ENCODE measurements at places on chromosomes 3 and 15.

GRCh38 chr3:100214574-100214964, 46.2 kb upstream of the TBC1D23 start:
- no peak for DNase-seq

GRCh38 chr3:188264226-188265207, 110.6 kb downstream of the LPP start:
- DNase-seq: no peak

DNA sequence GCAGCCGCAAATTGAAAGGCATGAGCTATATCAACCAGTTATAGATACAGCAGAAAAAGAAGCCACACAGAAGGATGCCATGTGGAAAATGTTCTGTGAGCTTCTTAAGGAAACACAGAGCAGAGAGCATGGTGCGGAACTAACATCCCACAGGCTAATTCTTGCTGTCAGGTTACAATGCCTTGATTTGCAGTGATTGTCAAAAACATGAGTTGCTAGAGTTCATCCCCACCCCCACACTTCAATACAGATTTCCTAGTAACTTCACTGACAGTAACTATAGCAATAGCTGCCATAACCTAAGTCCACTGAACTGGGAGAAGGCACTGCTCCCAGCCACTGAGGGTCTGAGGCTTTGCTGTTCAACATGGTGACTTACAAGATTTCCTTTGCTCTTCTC, 821.6 kb downstream of the SQOR start:
- no peak for DNase-seq

DNA sequence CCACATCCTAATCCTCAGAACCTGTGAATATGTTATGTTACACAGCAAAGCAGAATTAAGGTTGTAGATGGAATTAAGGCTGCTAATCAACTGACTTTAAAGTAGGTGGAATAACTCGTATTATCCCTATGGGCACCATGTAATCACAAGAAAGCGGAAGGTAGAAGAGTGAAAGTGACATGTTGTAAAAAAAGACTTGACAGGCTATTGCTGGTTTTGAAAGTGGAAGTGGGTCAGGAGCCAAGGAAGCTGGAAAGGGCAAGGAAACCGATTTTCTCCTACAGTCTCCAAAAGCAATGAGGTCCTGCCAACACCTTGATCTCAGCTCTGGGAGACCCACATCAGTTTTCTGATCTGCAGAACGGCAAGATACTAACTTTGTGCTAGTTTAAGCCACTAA, 6.6 kb downstream of the TP63 start:
- DNase-seq: no peak

DNA sequence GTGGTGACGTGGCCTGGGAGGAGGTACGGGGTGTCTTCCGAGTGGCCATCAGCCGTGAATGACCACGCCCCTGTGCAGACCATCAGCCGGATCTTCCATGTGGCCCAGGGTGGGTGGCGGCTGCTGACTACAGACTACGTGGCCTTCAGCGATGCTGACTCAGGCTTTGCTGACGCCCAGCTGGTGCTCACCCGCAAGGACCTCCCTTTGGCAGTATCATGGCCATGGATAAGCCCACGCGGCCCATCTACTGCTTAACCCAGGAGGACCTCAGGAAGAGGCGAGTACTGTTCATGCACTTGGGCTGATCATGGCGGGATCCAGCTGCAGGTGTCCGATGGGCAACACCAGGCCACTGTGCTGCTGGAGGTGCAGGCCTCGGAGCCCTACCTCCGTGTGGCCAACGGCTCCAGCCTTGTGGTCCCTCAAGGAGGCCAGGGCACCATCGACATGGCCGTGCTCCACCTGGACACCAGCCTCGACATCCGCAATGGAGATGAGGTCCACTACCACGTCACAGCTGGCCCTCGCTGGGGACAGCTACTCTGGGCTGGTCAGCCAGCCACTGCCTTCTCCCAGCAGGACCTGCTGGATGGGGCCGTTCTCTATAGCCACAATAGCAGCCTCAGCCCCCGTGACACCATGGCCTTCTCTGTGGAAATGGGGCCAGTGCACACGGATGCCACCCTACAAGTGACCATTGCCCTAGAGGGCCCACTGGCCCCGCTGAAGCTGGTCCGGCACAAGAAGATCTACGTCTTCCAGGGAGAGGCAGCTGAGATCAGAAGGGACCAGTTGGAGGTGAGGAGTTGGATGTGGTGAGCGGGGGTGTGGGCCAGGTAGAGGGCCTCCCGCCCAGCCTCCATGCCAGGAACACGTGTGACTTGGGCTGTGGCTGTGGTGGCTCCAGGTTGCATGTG, 178.4 kb downstream of the TBC1D2B start:
- no peak for DNase-seq

DNA sequence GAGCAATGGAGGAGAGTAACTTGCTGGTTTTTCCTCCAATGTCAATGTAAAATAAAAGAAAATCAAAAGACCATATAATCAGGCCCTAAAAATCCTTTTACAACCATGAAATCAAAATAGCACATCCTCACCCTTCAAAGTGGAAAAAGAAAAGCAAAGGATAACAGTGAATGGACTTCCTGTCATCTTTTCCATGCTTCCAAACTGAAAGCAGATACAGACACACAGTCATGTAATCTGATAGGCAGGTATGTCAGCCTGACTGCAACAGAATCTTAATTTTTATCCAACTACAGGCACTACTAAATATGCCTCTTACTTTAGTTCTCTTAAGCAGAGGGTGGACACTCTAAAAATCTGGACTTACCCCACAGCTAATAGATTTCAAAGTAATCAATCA, 27.8 kb upstream of the IGDCC4 start:
- DNase-seq: no peak

DNA sequence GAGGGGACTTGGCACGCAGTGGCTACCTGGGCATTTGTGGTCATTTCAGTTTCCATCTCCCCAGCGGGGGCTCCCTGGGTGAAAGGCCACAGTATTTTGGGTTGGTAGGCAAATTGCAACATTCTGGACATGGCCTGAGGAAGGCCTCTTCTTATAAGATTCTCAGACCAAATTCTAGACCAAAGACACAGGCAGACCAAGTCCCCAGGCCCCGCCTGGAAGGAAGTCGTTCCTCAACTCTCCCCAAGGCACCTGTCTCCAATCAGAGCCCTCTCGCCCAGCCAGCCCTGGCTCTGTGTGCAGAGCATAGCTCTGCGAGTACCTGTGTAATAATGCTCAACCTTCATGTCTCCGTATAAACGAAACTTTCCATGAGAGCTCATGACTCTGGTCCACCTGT, 53.1 kb downstream of the GRIP2 start:
- DNase-seq: no peak

- DNase-seq: no peak
These were observed 84.8 kb upstream of the LINGO1 start for GRCh38 chr15:77717333-77717990.

DNA sequence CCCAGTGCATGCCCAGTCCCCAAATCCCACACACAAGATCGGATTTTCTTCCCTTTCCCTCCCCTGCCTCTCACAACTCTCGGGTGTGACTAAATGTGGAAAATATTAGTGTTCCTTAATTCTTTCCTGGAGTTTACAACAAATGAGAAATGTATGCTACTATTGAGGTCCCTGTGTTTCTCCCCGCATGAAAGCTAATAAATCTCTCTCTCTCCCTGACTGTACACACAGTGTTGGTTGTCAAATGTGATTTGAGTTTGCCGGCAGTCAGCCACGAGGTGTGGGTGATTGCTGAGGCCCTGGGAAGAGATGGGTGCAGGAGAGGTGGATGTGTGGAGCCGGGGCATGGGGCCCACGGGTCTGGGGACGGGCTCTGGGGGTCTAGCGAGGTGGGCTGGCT, 161.4 kb upstream of the IQSEC1 start:
- DNase-seq: no peak

- no peak for DNase-seq
These were observed 127.2 kb upstream of the IL12A start for GRCh38 chr3:159861369-159861987.

GRCh38 chr15:43268111-43269105, 1.7 kb upstream of the TGM5 start:
- DNase-seq: no peak

- no peak for DNase-seq
These were observed 151.6 kb downstream of the TMCO5A start for GRCh38 chr15:38085931-38086568.

DNA sequence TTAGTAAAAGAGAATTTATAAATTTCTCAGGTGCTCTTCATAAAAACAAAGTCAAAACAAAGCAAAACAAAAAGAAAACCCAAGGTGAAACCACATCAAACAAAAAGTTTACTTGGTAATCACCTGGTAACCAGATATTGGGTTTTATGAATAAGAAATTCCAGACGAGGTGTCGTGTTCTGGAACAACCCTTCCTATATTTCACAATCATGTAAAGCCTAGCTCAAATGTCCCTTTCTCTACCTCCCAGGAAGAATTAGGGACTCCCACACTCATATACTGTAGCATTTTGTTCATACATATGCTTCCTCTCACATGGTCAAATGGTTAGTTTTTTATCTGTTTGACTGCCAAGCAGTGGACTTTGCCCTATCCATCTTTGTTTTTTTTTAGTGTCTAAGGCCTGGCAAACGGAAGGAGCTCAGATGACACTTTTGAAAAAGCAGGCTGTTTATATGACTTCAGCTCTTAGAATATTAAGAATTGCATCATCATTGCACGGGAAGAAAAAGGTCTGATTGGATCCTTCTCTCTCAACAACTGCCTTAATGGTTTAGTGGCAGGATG, 326.7 kb upstream of the TBL1XR1 start:
- no peak for DNase-seq

- DNase-seq: no peak
These were observed 32.1 kb downstream of the GRK7 start for GRCh38 chr3:141795276-141795675.

GRCh38 chr15:62412686-62413085, 247.6 kb upstream of the C2CD4B start:
- DNase-seq: peak; percentile 14

DNA sequence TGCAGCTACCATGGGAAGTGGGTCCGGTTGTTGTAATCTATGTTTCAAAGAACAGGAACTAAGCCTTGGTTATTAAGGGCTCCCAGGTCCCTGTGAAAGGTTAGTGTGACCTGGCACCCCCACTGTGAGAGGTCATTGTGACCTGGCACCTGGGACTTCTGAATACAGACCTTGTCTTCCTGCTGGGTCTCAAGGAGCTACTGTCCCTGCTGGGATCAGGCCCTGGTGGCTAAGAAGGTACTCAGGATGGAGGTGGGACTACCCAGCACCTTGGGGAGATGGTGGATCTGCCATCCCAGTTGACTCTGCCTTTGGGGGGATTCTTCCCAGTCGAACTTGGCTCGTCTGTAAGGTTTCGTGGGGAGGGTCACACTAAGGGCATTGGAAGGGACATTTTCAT, 10.3 kb upstream of the SLCO2A1 start:
- no peak for DNase-seq

DNA sequence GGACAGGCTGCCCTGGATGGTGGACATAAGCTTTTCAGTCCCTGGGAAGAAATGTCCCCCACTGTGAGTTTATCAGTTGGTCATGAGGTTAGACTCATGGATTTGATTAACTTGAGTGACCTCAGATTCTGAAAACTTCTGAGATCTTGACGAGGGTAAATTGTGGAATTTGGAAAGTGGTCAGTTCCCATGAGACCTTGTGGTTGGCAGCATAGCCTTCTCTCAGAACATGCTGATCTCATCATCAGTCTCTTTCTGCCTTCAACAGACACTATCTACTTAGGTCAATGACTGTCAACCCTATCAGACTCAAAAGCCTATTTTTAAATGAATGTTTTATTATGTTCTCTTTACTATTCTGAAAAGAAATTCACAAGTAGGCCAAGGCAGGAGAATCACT, 45.6 kb upstream of the NDUFB4 start:
- DNase-seq: no peak

- DNase-seq: no peak
These were observed 12.8 kb downstream of the GCSAM start for GRCh38 chr3:112119962-112120836.

DNA sequence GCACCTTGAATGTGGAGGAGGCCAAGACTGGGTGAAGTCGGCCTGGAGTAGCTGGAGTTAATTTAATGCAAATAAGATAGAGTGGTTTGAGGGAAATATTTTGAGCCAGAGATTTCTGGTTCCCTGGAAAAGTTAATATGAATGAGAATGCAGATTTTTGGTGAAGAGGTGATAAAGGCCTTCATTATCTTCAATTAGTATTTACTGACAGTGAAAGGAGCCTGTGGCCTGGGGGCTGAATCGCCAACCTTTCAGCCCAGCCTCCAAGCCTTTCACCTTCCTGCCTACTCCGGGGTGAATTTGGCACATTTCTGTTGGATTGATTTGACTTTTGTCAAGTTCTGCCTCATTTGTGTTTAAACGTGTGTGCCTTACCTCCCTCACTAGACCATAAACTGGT, 147.8 kb downstream of the SOX2 start:
- no peak for DNase-seq

GRCh38 chr15:52054381-52054780, 35.4 kb downstream of the MAPK6 start:
- DNase-seq: no peak

GRCh38 chr3:72022027-72022426, 237.1 kb upstream of the PROK2 start:
- no peak for DNase-seq

GRCh38 chr15:97992823-97993222, 32.3 kb downstream of the ARRDC4 start:
- DNase-seq: no peak

- DNase-seq: no peak
These were observed 17.7 kb downstream of the MYNN start for GRCh38 chr3:169790687-169791429.

GRCh38 chr15:64137226-64137833, 14.2 kb upstream of the SNX22 start:
- DNase-seq: no peak

DNA sequence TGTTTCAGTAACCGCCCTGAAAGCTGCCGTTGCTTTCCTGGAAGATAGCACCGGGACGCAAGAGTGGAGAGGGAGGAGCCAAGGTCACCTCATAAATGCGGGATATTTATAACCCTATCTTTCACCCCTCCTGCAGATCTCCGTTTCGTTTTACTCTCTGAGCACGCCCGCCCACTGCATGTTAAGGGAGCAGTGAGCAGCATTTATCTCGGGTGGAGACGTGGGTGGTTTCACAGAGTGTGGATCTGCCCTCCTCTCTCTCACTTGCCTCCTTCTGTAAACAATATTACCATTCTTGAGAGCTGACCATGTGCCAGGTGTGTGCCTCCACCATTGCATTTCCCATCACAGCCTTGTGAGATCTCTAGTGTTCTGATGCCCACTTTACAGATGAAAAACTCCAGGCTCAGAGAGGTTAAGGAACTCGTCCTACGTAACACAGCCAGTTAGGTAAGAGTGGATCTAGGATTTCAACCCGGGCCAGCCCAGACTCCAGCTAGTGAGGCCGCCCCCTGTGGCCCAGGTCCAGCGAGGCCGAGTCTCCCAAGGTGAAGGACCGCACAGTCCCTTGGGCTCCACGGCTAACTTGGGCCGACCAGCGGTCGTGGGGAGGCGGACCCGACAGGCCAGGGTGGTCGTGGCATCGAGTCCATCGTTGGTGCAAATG, 16.9 kb upstream of the SEMA4B start:
- DNase-seq: peak; percentile 49

DNA sequence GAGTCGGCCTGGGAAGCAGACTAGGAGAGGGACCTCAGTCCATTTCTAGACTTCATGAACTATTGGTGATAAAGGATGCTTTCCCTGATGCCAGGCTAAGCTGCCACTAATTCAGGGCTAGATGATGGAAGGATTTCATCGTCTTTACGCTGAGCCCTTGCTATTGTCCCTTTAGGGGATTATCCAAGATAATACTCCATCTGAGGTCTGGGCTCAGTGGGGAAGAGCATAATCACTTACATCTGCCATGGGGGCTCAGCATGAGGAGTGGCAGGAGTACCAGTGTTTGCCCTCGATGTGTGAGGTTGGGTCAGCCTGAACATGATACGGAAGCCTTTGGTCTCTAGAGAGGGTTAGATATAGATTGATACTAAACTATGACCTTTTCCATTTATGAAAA, 47.3 kb downstream of the PTPRG start:
- DNase-seq: no peak

GRCh38 chr3:57756528-57757401, 656 bp downstream of the SLMAP start:
- DNase-seq: no peak
